Pulmonary artery endothelial cell (primary cell): ENCODE measurements at places on chromosomes 3 and 15. TPM values are rescaled to one million over a fixed set of nuclear protein-coding genes. Genes with fewer than 3 reads are reported as not detected.

DNASE1L3 gene
- 0.07 and 0.20 TPM in 2 replicates for total RNA-seq

CCDC13 gene
- total RNA-seq: 0.07 and 0.33 TPM in 2 replicates

SLC12A1 gene
- not detected in 2 replicates for total RNA-seq

MEX3B gene
- 7.9 and 9.6 TPM in 2 replicates for total RNA-seq

KCNMB2 gene
- not detected in 2 replicates for total RNA-seq

SI gene
- total RNA-seq: not detected in 2 replicates

TOP2B gene
- 91.0 and 105 TPM in 2 replicates for total RNA-seq

GPR149 gene
- not detected in 2 replicates for total RNA-seq

CPB1 gene
- total RNA-seq: not detected in 2 replicates

SPTSSB gene
- not detected in 2 replicates for total RNA-seq

ITPR1 gene
- 15.2 and 20.1 TPM in 2 replicates for total RNA-seq

CPN2 gene
- not detected in 2 replicates for total RNA-seq
